ENCODE measurements at places on chromosomes 12 and 14.

DNA sequence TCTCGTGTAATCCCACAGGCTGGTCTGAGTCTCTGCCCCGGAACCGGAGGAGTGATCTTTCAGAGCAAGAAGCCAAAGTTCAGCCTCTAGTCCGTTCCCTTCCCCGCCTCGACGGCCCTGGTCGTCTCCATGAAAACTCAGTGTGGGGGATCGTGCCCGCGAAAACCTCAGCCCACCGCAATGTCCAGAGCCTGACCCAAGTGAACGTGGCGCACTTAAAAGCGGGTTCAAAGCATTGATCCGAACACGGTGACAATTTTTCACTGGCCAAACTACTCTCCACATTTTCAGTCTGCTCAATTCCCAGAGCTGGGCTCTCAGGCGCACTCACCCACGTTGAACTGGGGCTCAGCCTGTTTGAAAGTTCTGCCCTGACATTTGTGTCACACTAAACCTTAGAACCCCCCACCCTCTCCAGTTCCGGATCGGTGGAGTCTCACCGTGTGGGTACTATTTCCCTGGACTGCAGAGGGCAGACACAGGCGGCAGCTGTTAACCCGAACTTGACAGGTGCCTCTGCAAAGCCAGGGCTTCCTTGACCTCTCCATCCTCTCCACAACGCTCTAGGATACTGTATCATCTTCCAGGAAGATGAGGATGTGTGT is 886 bp upstream of the PRICKLE1 start:
- DNase-seq: peak; percentile 60

- no peak for DNase-seq
Observed at GRCh38 chr12:113524495-113524894, 52.8 kb upstream of the LHX5 start.

GRCh38 chr14:61399365-61399764 is 78.0 kb downstream of the PRKCH start:
- DNase-seq: no peak

GRCh38 chr12:122837306-122838265 is 2.3 kb downstream of the HIP1R start:
- peak; percentile 94 for DNase-seq

DNA sequence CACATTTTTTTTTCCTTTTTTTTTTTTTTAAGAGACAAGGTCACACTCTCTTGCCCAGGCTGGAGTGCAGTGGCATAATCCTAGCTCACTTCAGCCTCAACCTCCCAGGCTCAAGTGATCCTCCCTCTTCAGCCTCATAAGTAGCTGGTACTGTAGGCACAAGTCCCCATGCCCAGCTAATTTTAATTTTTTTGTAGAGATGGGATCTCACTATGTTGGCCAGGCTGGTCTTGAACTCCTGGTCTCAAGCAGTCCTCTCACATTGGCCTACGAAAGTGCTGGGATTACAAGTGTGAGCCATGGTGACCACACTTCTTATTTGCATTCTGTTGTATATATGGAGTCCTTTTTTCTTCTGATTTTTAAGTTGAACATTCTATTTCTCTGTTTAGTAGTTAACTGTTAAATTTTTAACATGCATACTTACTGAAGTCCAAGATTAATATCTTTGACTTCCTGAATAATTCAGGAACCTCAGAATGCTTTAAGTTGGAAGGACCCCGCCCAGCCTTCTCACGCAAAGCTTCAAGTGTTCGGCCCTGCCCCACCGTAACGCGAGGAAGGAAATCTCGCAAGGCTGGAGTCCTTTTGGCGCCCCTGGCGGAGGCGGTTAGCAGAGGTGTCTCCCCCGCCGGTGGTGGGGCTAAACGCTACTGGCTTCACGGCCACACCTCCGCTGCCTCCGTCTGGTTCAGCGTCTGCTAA is 21.6 kb downstream of the SPATS2 start:
- no peak for DNase-seq

DNA sequence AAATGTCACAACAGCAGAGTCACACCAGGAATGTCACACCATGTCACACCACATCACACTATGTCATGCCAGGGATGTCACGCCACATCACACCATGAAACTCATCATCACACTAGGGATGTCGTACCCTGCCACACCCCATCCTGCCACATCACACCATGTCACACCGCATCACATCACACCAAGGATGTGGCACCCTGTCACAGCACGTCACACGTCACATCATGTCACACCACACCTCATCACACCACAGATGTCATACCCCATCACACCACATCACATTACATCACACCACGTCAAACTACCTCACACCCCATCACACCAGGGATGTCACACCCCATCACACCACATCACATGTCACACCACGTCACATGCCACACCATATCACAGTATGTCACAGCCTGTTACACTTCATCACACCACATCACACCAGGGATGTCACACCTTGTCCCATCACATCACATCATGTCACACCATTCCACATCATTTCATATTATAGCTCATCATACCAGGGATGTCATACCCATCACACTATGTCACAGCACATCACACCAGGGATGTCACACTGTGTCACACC is 90.9 kb downstream of the TMEM121 start:
- no peak for DNase-seq

GRCh38 chr12:8681129-8681884 is 16.5 kb upstream of the RIMKLB start:
- peak; percentile 39 for DNase-seq

DNA sequence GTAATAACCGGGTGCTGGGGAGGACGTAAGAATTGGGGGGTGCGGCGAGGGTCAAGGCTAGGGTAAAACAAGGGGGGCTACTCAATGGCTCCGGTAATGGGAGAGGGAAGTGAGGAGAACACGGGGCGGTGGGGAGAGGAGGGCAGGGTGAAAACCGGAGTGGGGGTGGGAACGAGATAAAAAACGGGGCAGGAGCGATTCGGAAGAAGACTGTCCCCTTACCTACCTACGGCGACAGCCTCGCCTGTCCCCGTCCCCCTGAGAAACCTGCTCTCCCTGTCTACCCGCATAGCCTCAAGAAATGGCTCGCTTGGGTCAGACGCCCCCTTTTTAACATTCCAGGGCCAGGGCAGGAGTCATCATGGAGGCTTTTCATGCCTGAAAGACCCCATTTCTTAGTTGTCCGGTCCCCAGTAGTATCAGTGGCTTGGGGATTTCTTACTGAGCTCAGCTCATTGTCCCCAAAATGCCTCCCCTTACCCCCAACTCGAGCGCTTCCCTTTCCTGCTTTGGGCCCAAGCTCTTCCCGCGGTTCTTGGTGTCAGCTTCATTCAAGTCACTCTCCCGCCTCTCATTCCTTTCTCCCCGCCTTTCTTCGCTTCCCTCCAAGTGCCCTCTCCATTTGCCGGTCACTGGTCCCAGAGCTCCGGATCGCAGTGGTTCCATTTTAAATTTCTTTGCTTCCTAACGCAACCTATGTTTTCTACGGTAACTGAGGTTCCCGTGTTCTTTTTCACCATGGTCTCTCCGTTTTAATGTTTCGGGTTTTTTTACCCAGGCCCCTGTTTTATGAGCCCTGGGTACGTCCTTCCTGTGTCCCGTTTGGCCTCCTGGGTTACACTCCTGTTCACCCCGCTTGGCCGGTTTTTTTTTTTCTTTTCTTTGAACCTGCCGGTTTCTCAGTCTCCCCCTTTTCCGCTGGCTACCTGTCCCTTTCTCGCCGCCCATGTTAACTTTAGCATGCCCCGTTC is 1.2 kb upstream of the WSB2 start:
- DNase-seq: peak; percentile 69

GRCh38 chr14:103316721-103317121 is 17.3 kb upstream of the EIF5 start:
- DNase-seq: no peak

- DNase-seq: no peak
Observed at GRCh38 chr14:75969126-75969525, 12.7 kb downstream of the TGFB3 start.

- no peak for DNase-seq
Observed at GRCh38 chr14:79318371-79318770, 892.9 kb downstream of the DIO2 start.

GRCh38 chr12:13383379-13383778 is 186.9 kb downstream of the EMP1 start:
- peak; percentile 33 for DNase-seq

GRCh38 chr12:52369211-52369610 is 1.9 kb upstream of the KRT85 start:
- no peak for DNase-seq

DNA sequence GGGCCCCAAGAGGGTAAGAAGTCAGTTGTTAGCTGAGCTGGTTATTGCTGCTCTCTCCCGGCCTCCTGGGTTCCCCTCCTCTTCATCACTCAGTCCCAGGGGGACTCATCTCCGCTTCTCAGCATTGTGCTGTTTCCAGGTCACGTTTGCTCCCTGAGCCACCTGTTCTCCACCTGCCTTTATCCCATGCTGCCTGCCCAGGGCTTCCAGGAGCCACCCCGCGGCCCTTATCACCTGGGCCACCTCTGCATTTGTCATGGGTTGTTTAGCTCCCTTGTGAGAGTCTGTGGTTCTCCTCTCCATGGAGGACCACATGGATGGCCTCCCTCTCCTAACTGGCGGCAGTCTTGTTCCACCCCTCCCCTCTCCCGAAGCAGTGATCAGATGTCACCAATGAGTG is 36.0 kb downstream of the SYNDIG1L start:
- DNase-seq: no peak

DNA sequence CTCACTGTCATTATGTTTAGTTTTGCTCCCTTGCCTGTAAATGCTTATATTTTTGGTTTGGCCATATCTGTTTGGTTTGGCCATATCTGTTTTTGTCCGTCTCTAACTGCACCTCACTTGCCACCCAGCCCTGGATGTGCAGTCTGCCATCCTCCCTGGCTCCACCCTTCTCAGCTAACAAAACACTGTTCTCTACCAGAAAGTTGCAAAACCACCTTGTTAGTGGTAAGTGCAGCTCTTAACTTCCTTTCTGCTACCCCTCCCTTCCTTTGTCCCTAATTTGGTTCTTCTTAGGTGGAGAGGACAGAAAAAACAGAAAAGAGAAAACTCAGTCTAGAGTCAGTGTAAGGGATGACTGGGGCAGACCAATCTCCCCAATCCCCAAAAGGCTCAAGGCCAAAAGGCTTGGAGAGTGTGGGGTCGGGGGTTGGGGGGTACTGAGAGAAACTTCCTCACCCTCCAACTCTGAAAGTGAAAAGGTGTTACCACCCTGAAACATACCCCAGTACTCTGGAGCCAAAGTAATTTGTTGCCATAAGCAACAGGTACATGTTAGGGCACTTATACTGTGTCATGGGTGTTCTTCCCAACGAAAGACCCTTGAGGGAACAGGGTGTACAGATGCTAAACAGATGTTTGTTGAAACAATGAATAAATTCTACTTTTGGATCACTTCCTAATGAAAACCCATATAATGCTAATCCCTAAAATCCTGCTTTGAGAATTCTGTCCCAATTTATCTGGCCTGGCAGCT is 5.0 kb downstream of the BIN2 start:
- no peak for DNase-seq

DNA sequence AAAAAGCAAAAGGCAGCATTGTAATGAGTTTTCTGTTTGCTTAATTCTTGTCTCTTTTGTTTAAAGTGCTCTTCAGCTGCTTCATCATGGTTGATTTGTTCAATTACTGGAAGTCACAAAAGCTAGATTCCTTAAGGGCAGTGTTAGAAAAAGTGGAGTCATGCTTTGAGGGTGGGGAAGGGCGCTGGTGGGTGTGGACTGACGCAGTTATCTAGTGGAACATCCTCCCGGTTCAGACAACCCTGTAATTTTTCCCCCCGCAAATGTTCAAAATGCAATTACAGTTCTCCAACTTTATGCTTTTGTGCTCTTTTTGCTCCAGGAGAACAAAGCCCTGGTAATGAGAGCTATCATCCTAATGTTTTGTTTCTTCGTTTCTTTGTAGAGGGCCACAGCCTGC is 2.1 kb downstream of the AKAP6 start:
- no peak for DNase-seq

DNA sequence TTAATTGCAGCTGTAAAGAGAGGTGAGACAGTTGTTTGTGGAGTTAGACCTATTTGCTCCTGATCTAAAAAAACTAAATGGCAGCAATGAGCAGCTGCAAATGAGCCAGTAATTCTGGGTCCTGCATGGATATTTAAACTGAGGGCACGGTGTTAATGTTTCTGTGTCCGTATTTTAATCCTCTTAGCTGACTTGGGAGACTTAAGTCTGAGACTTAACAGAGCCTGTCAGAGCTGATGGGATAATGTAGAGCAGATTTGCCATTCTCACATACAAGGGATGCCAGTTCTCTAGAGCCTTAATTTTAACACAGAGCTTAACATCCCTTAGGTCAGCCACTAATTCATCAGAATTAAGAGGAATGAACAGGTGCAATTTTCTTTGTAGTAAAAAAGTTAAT is 178.6 kb upstream of the PDE3A start:
- no peak for DNase-seq

- no peak for DNase-seq
Observed at GRCh38 chr12:122949405-122949804, 16.9 kb downstream of the ABCB9 start.

DNA sequence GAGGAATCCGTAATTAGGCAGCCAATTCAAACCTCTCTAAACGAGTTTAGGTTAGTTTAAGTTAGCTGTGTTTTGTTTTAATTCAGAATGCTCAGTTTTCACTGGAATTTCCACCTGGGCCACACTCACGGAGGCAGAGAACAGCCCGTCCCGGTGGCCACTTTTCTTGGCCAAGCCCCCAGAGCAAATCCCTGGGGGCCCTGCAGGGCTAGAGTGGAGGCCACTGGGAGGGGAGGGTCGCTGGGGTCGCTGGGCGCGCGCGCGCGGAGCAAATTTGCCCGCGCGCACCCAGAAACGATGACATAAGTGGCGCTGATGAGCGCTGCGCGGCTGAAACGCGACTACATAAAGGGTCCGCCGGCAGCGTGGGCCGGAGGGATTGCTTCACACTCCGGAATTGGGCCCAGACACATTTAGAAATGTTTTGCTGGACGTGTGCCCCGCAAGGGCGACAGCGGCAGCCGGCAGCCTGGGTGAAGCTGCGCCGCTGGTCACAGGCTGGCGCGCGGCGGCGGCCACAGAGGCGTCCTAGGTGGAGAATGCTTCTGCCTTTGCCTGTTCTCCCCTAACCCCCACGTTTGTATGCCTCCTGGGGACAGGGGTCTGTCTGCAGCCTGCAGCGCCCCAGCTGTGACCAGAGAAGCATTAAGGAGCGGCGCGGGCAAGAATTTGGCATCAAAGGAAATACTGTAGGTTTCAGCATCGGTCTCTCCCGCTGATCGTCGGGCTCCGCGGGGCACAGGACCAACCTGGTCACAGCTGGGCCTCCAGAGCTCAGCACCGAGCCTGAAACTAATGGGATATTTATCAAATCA is 37.9 kb upstream of the TBX5 start:
- no peak for DNase-seq

- no peak for DNase-seq
Observed at GRCh38 chr14:64244279-64244678, 49.9 kb downstream of the ESR2 start.

DNA sequence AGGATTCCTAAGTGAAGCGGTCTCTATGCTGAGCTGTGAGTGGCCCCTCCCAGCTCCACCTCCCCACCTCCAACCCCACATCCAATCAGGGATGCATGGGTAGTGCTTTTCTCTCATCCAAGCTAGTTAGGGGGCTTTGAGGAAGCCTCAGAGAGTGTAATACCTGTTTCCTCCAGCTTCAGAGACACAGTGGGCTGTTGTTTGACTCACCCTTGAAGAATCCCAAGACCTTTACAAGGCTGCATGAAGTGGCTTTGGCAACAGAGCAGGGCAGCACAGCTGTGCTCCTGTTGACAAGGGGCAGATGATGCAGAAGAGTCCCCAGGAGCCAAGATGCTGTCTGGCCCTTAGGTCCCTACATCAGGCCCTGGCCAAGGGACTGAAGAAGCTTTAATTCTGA is 27.1 kb upstream of the CLMN start:
- peak; percentile 82 for DNase-seq
